Stomach (tissue), 19 donors: ENCODE measurements at places on chromosomes 1 and 21. TPM values are rescaled to one million over a fixed set of nuclear protein-coding genes. Genes with fewer than 3 reads are reported as not detected.

GRCh38 chr1:168386492-168386891, 105.8 kb downstream of the TBX19 start:
- DNase-seq = no peak

Gene TSTD1
- 60.8 TPM for total RNA-seq

- no peak for DNase-seq
Observed at GRCh38 chr21:38664315-38664714, 141.4 kb upstream of the ETS2 start.

- DNase-seq = no peak
Observed at GRCh38 chr1:235342039-235342438, 13.7 kb downstream of the GGPS1 start.

Gene PDXK
- total RNA-seq = 41.9 TPM

Gene FCN3
- not detected for total RNA-seq

Gene PLA2G4A
- total RNA-seq = 17.8 TPM

DNA sequence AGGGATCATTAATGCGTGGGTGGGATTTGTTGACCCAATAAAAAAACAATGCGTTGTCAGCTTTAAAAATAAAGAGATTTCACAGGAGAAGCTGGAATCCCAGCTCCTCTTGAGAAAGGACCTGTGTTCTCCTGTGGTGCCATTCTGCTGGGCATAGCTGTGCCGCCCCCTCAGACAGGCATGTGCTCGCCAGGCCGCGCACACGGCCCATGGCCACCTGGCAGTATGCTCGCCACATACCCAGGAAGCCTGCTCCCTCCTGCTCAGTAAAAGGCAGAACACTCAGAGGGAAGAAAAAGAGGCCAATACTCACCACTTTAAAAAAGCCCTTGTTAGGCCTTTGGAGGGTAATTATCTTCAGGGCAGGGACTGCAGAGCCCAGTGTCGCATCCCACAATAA, 13.1 kb downstream of the THAP3 start:
- DNase-seq = no peak

Gene EXO1
- 19.3 TPM for total RNA-seq

DNA sequence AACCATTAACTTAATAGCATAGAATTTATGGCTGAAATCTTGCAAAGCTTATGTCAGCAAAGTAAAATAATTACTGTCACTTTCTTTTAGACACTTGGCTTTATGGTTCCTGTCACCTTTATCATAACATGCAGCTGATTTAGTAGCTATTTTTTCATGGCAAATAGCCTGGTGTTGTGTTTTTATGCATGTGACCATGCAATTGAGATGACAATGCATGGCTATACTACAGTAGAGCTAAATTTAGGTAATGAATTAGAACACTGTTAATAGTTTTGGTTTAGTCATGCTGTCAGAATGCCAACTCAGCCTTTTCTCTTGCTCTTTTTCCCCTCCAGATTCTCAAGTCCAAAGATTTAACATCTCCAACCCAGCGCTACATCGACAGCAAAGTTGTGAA, 88.6 kb downstream of the TGFB2 start:
- DNase-seq = peak; percentile 26

GRCh38 chr1:217495249-217495648, 135.6 kb downstream of the GPATCH2 start:
- DNase-seq = no peak

DNA sequence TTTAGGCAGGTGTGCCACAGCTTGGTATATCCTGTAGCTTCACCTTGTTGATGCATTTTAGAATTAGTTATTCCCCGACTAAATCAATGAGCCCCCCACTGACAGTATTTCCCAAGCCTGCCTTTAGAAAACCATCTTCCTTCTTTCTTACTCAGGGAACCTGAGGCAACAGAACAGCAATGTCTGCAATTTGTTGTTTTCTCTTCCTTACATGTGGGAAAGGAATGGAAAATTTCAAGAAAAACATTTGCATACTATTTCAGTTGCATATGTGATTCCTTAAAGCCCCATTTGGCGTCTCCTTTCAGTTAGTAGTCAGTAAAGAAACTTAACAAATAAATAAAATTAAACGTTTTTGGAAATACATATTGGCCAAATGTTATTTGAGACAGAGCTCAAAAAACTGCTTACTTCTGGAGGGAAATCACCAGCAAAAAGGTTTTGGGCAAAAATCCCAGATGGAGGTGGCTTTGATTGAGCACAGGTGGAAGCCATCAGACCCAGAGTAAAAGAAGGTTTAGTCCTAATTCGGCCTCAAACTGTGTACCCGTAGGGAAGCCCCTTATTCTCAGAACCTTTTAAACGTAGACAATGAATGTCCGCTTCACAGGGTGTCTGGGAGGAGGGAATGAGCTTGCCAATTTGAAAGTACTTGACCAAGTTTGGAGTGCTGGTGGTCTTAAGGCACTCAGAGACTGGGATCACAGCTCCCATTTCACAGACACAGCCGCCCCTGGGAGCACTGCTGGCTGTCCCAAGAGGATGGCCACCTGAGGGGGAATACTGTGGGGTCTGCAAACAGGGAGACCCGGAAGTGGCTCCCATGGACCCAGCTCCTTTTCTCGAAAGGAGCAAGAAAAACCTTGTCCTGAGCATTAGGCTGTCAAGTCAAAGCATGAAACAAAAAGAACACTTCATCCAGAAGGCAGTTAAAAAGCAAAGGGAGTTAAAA, 9.4 kb downstream of the LHX4 start:
- DNase-seq = no peak

DNA sequence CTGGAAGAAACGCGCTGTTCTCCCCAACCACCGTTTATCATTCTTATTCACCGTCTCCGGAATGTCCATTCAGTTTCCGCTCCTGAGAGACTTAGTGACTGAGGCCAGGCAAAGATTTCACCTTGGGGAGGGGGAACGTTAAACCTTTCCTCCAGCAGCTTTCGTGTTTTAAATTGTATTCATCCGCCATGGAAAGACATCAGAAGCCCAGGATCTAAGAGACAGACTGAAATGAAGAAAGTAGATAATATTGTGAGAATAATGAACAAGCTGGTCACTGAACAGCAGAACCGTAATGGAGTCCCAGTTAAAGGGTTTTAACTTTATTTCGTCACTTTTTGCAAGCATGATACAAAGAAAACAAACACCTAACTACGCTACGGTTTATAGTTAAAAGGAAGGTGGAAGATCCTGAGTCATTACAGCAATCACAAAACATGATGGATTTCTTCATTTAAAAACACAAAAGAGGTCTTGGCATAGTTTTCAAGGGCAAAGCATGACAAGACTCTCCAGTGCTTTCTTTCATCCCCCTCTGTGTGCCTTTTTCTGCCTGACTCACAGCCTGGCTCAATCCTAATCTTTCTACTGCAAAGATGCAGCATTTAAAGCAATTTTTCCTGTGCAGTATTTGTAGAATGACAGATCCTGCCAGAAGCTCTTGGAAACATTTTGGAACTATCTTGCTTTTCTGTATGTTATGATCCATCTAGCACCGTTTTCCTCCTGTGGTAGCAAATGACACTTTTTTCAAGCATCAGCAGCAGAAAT, 722 bp upstream of the SLC19A2 start:
- no peak for DNase-seq

- no peak for DNase-seq
Observed at GRCh38 chr1:215600258-215600792, 33.2 kb downstream of the KCTD3 start.

DNA sequence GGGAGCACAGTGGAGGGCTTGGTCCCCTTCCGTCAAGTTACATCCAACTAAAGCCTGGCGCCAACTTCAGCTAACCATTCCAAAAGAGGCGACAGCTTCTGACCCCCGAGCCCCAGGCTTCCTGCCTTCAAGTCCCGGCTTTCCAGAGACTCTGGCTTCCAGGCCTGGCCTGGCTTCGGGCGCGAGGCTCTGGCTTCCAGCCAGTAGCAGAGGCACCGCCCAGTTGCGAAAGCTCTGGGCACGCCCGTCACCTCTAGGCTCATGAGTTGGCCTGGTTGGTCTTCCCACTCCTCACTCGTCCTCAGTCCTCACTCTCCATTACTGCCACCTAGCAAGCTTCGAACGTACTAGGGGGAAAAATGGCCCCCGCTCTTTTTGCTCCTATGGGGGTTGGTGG, 30.0 kb upstream of the C1orf185 start:
- DNase-seq = no peak

Gene NBPF6
- not detected for total RNA-seq

DNA sequence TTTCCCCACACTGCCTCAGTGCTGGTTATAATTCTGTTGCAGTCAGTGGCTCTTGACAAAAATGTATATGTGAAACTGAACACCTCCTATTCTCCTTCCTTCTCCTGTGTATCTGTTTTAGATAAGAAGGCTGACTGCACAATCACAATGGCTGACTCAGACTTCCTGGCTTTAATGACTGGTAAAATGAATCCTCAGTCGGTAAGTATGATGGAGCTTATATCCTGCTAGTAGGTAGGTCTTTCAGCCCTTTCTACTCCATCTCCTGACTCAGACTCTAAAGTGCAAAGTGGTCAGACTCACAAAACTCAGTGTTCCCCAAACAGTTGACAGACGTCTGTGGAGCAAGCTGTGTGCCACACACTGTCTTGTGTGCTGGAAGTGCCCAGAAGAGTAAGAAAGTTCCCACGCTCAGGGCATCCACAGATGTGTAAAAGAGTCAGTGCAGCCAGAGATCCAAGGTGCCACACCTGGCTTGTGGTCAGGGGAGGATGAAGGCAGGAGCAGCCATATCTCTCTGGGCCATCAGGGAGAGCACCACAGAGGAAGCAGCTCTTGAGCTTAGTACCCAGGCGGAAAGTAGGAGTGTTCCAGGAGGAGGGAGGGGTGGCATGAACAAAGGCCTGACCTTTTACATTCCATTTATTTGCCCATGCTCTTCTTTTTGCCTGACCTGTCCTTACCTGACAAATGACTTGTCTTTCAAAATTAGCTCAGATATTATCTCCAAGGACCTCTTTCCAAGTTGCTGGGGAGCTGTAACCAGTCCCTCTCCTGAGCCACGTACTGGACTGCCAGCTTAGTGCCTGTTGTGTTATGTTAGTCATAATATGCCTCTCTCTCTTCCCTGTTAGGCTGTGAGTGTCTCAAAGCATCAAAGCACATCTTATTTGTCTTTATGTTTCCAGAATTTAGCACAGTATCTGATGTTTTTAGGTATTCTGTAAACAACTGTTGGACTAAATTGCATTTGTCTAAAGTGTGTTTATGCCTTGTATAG, 14.0 kb upstream of the PODN start:
- no peak for DNase-seq

- DNase-seq = no peak
Observed at GRCh38 chr1:43321331-43321891, 16.2 kb upstream of the MPL start.

- DNase-seq = no peak
Observed at GRCh38 chr1:221327954-221328353, 413.9 kb downstream of the DUSP10 start.

DNA sequence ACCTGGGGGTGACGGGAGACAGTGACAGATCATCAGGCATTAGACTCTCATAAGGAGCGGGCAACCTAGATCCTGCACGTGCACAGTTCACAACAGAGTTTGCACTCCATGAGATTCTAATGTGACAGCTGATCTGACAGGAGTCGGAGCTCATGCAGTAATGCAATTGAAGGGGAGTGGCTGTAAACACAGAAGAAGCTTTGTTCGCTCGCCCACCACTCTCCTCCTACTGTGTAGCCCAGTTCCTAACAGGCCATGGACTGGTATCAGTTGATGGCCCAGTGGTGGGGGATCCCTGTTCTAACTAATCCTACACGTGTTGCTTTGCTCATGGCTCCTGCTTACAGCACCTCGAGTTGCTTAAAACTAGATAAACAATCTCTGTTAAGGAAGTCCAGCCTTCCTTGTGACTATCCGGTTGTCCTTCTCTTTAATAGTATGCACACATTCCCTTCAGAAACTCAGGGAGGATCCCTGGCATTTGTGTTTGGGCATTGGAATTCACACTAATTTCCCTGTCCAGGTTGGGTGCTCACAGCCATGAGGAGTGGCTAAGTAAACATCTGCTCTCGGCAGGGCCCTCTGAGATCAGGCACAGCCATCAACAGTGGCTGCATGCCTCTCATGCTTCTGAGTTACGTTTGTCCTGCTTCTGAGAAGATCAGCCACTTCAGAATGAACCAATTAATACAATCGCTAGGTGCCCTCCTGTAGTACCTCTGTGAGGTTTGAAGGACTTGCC, 21.1 kb upstream of the F3 start:
- peak; percentile 65 for DNase-seq

- no peak for DNase-seq
Observed at GRCh38 chr1:225697428-225697827, 44.5 kb upstream of the ENAH start.

GRCh38 chr1:152582647-152583046, 2.3 kb upstream of the LCE3D start:
- DNase-seq = no peak

Gene ADAMTS4
- 2.8 TPM for total RNA-seq

- DNase-seq = no peak
Observed at GRCh38 chr1:29162476-29163138, 19.1 kb downstream of the SRSF4 start.

Gene KDF1
- 17.1 TPM for total RNA-seq

GRCh38 chr1:70659891-70660290, 248.8 kb downstream of the CTH start:
- DNase-seq = no peak

DNA sequence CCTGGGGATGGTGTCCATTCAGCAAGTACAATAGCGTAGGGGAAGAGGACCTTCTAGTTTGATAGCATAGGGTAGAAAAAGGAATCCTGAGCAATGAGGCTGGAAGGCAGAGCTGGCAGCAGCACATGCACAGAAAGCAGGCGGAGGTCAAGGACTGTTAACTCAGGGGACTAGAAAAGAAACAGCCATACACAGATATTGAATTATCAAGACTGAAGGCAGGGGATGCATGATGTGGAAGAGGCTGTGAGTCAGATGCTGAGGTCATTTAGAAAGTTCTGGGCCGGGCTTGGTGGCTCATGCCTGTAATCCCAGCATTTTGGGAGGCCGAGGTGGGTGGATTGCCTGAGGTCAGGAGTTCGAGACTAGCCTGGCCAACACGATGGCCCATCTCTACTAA, 65.6 kb downstream of the OPTC start:
- DNase-seq = no peak

GRCh38 chr1:63924600-63924999, 150.8 kb downstream of the ROR1 start:
- DNase-seq = no peak

DNA sequence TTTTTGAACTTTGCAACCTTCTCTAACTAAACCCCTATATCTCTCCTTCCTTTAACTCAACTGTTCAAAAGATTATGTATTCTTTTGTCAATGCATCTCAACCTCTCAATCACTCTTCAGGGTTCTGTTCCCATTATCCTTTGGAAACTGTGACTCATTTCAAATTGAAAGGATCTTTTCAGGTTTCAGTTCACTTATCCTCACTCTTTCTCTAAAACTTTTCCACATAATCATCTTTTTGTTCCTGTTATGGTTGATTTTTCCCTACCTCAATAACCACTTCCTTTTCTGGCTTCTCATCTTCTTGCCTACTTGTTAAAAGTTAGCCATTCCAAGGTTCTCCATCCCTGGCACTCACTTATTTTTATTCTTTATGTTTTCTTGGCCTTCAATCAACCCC, 56.2 kb upstream of the NUF2 start:
- no peak for DNase-seq
